Stimulated activated CD4-positive, alpha-beta T cell treated with anti-CD3 and anti-CD28 coated beads, Interleukin-4, amount 100 ng/mL, for 48 hours (primary cell): ENCODE measurements at places on chromosomes 7 and 10.

DNA sequence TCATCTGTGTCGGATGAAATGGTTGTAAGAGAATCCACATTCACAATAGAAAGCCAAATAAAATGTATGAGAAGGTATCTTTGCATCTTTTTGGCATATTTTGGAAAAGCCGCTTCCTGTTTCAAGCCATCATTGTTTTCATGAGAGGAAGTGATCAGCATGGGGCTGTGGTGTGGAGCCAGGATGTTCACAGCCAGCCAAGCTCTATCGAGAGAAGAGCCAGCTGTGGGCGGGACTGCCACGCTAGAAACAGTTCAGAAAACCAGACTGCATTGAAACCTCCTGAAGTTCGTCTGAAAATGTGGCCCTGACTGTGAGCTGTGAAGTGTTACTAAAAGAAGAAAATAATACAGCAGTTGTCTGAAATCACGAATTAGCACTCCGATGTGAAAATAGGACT is 21.2 kb upstream of the NPS start:
- DNase-seq: no peak

DNA sequence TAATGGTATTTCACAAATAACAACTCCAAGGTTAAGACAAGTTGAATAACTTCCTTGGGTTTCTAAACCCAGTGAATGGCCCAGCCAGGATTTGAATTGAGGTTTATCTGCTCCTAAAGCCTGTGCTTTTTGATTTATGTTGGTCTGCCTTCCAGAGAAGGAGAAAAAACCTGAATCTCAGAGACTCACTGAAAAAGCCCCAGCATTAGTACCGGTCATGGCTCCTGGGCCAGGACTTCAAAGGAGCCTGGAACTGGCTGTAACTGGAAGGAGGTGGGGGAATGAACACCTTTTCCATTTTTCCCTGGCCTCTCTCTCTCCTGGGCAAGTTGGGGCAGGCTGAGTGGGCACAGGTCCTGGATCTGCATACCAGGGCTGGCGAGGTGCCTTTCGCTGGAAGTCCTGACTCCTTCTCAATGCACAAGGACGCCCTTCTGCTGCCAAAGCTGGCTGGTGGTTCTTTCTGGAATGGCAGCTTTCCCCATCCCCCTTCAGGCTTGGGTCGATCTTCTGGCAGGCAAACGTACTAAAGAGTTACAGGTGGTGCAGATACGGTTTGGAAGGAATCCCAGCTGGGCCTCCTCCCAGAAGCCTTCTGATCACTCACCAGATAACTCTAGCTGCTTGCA is 268.2 kb downstream of the PTEN start:
- no peak for DNase-seq

- DNase-seq: no peak
These were observed 12.1 kb upstream of the CCNY start for GRCh38 chr10:35324196-35324595.

DNA sequence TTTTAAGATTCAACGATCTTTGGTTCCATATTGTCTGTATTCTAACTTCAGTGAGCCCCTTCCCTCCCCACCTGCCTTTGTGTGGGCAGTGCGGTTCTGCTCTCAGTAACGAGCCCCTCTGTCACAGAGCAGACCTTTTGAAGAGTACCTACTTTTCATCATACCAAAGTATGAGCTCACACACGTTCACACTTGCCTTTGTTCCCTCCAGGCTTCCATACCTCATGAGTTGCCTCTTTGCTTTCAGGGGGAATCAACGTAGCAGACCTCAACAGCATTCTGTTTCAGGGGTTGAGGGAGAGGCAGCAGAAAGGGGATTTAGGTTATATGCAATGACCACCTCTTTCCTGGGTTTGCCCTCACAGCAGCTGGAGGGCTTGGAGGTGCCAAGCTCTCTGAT is 211.4 kb upstream of the MDFIC start:
- DNase-seq: no peak

GRCh38 chr10:98778277-98778759 is 331.6 kb upstream of the HPS1 start:
- DNase-seq: no peak

DNA sequence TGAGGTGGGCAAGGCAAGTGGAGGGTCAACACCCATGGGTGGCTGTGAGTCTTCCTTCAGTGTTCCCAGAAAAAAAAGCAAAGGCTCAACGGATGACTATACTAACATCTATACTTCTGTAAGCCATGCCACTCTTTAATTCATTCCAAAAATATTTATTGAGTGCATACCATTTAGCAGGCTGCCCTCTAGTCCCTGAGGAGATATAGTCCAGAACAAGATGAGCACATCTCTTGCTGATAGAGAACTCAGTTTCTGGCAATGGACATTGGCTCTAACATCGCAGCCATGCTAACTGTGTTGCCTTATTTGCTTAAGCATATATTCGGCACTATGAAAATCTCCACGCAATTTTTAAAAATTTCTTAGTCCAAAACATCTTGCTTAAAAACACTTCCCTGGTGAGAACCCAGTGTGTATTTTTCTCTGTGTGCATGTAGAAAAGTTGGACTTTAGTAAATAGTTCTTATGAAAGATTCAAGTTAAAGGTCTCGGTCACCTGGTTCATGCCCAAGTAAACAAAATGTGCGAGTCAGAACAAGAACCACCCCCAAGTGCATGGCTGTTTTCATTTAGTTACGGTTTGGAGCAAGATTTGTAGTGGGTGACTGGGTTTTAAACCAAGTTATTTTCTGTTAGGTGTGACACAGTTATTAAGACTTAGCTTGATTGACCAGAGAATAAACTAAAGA is 69.8 kb downstream of the MET start:
- no peak for DNase-seq

GRCh38 chr7:16670021-16670420 is 24.0 kb downstream of the BZW2 start:
- no peak for DNase-seq

GRCh38 chr10:11462071-11462470 is 149.4 kb downstream of the USP6NL start:
- no peak for DNase-seq

GRCh38 chr7:105655067-105655466 is 73.8 kb upstream of the EFCAB10 start:
- DNase-seq: no peak

DNA sequence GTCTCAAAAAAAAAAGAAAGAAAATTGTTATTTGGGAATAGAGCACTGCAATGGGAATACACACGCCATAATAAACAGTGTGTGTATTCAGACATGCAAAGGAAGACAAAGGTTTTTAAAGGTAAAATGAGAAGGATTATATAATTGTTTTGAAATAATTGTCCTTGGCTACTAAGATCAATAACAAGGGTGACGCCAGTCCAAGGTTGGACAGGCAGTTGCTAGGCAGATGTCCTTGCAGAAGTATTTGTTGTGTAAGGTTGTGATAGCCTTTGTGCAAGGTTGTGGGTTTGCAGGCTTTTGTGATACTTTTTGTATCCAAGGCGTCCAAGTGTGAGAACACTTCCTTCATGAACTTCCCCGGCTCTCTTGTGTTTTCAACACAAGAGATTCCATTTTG is 72.3 kb upstream of the PRLHR start:
- no peak for DNase-seq

DNA sequence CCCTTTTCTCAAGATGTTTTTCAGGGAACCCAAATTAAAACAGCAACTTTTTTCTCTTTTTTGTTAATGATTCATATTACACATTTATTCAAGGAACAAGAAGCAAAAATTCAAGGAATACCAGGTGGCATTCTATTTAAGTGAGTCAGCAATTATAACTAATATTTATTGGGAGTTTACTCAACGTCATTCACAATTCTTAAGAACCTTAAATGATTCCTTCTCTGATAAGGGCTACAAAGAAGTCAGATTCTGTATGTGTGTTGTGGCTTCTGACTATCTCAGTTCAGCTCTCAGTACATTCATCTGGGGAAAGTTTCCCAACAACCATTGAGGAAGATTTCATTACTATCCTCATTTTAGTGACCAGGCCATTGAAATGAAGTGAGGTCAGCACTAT is 470.7 kb upstream of the AKR1E2 start:
- no peak for DNase-seq

DNA sequence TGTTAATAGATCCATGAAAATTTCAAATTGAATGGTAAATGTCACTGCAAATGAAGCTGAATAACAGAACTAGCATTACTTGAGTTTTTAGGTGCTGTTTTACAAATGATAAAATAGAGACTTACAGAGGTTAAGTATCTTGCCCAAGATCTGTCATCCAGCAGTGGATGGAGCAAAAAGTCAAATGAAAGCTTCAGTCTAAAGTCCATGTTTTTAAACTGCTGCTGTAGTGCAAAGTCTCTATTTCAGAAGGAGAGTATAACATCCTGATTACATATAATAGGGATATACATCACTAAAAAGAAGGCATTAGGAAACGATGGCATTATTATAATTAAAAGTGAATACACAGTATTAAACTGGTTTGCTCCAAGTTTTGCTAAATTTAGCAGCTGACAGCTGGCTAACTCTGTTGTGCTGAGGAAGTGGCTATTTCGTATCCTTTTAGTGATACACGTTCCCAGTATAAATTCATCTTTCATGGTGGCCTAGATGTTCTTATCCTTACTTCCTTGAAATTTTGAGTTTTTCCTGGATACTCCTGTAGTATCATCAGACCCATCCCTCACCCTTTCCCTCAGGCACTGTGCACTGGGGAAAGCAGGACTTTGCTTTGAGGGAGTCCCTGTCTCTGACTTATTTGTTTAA is 603.2 kb downstream of the MAGI2 start:
- no peak for DNase-seq

DNA sequence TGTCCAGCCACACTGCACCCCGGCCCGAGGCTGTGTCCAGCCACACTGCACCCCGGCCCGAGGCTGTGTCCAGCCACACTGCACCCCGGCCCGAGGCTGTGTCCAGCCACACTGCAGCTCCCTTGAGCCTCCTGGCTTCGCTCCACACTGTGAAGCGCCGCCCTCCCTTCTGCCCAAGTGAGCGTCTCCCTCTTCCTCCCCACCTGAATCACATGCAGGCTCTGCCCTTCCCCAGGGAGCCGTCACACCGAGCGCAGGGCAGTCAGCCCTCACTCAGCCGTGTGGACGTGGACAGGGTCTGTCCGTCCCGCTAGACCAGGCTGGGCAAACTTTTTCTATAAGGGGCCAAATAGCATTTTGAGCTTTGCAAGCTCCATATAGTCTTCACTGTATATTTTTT is 27.6 kb downstream of the CFAP46 start:
- DNase-seq: no peak

- DNase-seq: no peak
These were observed 287.7 kb downstream of the NRG3 start for GRCh38 chr10:82162549-82163195.

DNA sequence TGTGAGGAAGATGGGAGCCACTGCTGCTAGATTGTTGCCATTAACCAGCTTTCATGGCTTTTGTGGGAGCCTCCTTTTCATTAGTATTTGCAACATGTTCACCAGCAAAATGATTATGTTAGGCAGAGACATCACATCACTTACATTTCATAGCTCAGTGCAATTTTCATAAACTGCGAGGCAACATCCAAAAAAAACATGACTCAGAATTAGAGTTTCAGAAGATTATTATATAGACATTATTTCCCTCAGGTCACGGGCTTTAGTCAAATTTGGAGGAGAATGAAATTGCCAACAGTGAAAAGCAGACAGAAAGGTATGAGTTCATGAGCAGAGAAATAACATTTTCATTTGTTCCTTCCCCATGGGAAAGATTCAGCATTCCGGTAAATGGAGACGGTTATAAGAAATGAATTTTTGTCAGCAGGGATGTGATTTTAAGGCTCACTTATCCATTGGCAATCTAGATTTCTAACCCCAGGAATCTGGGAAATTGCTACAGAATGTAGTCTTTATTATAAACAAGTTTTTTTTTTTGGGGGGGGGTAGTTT is 573.2 kb downstream of the AUTS2 start:
- no peak for DNase-seq

DNA sequence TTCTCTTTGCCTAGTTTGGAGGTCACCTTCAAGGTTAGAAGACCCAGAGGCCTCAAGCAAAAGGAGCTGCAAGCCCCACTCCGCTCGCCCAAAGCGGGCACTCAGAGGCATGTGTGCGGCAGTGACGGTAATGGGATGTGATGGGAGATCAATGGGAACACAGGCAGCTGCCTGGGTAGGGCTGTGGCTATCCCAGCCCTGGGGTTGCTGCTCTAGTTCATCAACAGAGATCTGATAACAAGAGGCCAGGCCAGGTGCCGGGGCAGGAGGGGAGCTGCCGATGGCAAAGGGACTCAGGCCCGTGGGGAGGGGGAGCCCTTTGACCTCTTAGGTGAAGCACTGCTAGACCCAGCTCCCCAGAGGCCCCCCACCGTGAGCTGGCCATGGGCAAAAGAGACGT is 52.0 kb upstream of the GNA12 start:
- DNase-seq: no peak

DNA sequence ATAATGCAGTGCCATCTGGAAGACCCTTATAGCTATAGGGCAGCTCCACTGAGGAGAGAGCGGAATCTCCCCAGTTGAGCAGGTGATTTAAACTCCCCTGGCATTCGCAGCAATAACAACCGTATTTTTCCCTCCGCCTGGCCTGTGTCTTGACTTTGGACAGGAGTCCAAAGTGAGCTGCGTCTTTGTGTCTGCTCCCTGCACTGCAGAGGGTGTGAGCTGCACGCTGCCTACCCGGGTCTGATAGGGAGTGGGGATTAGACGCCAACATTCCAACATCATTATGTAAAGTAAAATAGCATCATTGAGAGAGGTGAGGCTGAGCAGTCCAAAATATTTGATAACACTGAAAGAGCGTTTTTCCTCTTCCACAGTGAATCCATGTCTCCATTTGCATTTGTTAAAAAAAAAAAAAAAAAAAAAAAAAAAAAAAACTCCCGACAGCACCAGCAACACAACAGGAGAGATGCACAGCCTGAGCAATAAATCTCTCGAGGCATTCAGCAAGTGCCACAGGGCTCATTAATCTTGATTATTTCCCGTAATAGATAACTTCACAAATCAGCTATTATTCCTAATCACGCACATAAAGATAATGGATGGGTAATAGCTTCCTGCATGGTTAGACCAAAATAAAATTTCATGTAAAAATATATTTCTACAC is 68.6 kb downstream of the CELF2 start:
- DNase-seq: no peak

DNA sequence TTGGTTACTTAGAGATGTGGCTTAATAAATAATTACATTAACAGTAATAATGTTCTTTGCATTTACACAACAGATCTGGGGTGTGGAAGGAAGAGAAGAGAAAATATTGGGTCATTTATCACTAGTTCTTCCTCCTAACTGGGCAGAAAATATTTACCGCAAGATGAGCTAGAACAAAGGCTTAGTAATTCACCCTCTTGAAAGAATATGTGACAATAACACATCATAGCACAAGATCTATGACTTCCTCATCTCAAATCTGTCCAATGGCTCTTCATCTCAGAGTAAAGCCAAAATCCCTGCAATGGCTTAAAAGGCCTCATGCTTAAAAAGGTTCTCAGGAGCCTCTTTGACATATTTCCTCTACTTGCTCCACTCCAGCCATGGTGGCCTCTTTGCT is 178.6 kb downstream of the ZNF438 start:
- DNase-seq: no peak

- DNase-seq: no peak
These were observed 30.0 kb downstream of the SLC26A4 start for GRCh38 chr7:107690611-107691010.

GRCh38 chr7:651032-651728 is 75.3 kb upstream of the DNAAF5 start:
- DNase-seq: no peak
